Stimulated activated CD8-positive, alpha-beta memory T cell treated with anti-CD3 and anti-CD28 coated beads, Interleukin-4, amount 100 ng/mL, for 4 hours (primary cell): ENCODE measurements at places on chromosomes 6 and 20.

DNA sequence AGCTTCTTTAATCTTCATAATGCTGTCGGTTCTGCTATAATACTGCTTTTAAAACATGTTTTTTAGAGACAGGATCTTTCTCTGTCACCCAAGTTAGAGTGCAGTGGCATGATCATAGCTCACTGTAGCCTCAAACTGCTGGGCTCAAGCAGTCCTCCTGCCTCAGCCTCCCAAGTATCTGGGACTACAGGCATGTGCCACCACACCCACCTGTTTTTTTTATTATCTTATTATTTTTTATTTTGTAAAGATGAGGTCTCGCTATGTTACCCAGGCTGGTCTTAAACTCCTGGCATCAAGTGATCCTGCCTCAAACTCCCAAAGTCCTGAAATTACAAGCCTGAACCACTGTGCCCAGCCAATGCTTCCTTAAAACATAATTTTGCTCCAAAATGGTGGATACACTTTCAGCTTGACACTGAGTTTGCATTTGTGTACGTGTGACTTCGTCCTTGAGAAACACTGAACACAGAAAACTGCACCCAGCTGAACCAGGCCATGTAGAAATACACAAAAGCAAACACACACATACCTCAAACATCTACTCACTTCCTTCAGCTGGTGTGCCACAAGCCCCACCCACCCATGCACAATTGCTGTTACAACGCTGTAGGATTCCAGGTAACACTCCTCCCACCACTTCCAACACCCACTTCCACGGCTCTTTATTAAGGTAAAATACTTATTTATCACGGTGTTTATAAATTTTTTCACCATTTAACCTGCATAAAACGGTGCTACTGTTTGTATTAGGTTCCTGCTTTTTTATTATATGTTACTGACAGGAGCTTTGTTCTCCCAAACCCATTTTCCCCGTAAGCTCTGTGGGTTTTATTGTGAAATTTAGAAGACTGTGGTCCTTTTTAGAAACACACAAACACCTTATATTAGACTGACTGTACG lies 109.1 kb downstream of the TSHZ2 start:
- no peak for DNase-seq

DNA sequence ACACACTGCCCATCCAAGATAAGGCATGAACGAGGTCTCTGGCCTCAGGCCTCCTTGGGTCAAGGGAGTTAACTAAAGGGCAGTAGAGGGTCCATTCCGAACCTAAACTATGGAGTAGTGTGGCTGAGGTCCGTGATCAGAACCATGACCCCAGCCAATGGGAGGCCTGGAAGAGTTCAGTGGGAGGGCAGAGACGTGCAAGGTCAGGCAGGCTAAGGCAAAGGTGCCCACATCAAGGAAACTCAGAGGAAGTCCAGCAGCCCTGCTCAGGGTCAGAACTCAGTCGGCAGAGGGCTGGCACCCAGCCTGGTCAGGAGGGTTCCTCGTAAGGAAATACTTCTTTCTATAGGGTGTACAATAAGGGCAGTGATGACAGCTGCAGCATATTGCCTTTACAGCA lies 152.2 kb downstream of the SOD2 start:
- no peak for DNase-seq

DNA sequence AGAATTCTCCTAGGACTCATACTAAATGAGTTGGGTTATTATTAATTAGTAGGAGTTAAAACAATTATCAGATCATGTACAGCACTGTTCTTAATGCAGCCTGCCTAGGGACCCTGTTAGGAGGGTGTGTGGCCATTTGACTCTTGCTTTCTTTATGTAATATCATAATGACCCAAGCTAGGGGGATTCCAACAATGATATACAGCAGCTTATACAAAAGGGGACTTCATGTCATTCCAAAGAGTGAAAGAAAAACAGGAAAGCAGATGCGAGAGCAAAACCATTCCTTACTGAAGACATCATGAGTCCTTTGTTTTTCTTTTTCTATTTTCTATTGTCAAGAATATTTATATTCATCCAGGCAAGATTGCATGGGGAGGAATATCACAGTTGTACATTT lies 455.2 kb downstream of the PLCB1 start:
- no peak for DNase-seq

- no peak for DNase-seq
Measured at GRCh38 chr6:31836474-31837368, 9.2 kb downstream of the HSPA1B start.

DNA sequence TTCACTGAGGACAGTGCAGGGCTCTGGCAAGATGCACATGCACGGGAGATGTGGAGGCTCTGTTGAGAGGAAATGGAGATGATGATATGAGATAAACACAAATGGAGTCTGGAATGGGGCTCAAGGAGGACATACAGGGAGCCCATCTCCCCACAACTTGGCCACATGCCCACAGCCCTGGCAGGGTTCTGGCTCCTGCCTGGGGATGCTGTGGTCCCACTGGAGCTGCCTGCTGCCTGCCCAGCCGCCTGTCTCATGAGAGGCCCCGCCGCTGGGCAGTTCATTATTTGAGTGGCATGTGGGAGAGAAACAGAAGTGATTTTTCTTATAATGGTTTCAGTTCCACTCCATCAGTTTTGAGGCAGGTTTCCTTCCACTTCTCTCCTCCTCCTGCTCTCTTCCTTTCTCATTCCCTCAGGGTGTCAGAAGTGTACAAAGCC lies 133.6 kb upstream of the TRAF3IP2 start:
- DNase-seq = no peak

DNA sequence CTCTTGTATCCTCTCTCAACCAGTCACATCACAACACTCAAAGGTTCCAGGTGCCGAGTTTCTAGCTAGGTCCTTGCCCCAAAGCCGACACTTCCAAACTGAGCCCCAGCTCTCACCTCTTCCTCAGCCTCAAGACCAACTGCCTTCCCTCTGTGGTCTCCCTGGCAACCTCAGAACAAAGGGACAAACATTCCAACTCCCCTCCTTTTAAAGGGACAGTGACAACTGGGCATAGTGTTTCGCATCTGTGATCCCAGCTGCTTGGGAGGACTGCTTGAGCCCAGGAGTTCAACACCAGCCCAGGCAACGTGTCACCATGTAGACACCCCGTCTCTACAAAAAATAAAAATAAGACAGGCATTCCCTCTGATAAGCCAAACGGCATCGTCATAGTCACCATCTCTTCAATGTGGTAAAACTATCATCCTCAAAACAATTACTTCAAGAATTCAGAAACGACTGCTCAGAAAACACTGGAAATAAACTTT lies 11.3 kb downstream of the DIDO1 start:
- no peak for DNase-seq

DNA sequence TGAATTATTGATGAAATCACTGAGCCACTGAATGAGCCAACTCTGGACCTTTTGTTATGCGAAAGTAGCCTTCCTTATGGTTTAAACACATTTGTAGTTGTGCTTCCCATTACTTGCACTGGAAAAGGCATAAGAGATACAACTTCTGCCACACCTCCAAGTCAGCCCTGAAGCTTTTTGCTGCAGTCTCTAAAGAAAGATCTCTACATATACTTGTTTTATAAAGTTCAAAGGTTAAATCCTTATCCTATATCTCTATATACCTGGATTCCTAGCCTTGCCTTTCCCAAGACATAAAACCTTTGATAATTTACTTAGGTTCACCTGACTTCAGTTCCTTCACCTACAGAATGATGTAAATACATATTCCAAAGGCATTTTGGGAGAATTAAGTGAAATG lies 132.0 kb downstream of the PTPRK start:
- no peak for DNase-seq

- no peak for DNase-seq
Measured at GRCh38 chr6:158303210-158303731, 9.0 kb upstream of the TULP4 start.

- no peak for DNase-seq
Measured at GRCh38 chr6:10307476-10307875, 107.4 kb downstream of the TFAP2A start.

GRCh38 chr6:125818772-125819260 lies 28.1 kb downstream of the NCOA7 start:
- no peak for DNase-seq

DNA sequence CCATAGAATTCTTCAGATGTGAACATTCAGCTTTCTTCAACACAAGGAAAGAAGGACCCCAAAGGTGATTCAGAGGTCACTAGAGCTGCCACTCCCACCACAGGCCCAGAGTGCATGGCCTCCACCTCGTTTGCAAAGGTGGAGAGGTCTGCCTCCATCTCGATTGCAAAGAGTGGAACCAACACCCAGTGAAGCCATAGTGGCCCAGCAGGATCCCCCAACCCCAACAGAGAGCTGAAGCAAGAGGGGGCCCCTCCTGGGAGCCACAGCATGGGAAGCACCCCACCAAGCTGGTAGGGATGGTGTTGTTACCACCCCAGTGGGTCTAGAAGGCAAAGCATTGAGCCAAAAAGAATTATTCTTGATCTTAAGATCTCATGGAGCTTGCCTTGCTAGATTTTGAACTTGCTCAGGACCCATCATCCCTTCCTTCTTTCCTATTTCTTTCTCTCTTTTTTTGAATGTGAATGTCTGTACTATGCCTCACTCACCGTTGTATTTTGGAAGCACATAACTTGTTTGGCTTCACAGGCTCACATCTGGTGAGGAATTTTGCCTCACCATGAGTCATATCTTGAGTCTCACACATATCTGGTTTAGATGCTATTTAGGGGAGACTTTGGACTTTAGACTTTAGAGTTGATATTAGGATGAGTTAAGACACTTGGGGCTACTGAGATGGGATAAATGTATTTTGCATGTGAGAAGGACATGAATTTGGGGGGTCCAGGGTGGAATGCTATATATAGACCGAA lies 119.2 kb downstream of the ANKRD60 start:
- DNase-seq = no peak
